ENCODE measurements at places on chromosomes 16 and 17.
A peak's percentile ranks its signal among the peaks of the same experiment; 100 is the strongest.

DNA sequence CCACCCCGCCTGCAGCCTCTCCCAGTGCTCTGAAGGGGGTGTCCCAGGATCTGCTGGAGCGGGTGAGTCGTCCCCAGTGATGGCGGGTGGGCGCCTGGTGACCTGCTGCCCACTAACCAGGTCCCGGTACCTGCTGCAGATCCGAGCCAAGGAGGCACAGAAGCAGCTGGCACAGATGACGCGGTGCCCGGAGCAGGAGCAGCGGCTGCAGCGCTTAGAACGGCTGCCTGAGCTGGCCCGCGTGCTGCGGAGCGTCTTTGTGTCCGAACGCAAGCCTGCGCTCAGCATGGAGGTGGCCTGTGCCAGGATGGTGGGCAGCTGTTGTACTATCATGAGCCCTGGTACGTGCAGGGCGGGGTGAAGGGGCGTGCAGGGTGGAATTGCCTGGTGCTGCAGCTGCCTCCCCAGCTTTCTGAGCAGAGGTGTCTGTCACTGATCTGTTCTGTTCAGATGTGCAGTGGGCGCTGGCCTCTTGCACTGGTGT, 3.6 kb downstream of the CDT1 start:
- no peak for DNase-seq

GRCh38 chr16:11049396-11050059, 105.2 kb downstream of the CLEC16A start:
- DNase-seq: no peak

DNA sequence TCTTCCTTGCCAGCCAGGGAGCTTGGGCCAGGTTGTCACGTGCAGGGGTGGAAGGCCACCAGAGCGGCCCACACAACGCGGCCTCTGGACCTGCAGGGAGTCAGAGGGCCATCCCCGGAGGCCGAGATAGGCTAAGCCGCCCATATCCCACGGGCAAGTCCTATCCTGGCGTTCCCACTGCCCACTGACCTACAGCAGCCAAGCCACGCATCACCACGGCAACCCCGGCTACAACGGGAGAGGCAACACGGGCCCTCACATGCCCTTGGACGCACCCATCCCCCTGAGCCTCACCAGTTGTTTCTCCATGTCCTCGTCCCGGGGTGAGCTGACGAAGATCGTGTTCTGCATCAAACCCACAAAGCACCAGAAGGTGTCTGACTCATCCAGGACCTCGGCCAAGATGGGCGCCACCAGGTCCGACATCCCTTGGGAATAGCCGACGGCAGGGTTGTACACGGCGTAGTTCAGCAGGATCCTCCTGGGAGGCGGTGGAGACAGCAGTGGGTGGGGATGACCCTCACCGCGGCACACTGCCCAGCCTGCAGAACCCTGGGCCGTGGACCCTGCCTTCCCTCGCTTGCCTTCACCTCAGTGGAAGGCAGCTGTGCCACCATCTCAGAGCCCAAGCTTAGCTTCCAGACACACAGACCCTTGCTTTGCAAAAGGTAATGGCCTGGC, 88.2 kb downstream of the TBC1D16 start:
- no peak for DNase-seq

GRCh38 chr17:80839026-80839345, 152.7 kb upstream of the CHMP6 start:
- DNase-seq: no peak

GRCh38 chr16:79599256-79599836, 1.2 kb downstream of the MAF start:
- DNase-seq: no peak

GRCh38 chr17:47875011-47875985, 20.7 kb upstream of the SP2 start:
- no peak for DNase-seq

- peak; percentile 2 for DNase-seq
Measured at GRCh38 chr17:7262935-7263800, 890 bp upstream of the CLDN7 start.

- DNase-seq: no peak
Measured at GRCh38 chr16:29815032-29815721, 775 bp upstream of the PAGR1 start.

DNA sequence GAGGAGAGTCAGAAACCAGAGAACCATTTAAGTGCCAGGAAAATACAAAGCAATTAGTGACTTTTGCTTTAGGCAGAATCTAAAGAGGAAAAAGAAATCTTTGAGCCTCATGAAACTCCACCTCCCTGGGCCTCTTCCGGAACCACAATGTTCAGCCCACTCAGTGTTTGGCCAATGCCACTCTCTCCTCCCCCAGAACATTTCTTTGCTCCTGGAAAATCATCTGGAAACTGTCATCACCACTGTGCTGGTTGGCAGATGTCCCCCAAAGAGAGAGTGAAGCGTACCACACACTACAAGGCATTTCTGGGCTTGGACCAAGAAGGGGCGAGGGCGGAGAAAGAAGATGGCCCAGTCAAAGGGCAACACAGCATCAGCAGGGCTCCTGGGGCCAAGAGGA, 7.1 kb upstream of the SOX9 start:
- DNase-seq: no peak

DNA sequence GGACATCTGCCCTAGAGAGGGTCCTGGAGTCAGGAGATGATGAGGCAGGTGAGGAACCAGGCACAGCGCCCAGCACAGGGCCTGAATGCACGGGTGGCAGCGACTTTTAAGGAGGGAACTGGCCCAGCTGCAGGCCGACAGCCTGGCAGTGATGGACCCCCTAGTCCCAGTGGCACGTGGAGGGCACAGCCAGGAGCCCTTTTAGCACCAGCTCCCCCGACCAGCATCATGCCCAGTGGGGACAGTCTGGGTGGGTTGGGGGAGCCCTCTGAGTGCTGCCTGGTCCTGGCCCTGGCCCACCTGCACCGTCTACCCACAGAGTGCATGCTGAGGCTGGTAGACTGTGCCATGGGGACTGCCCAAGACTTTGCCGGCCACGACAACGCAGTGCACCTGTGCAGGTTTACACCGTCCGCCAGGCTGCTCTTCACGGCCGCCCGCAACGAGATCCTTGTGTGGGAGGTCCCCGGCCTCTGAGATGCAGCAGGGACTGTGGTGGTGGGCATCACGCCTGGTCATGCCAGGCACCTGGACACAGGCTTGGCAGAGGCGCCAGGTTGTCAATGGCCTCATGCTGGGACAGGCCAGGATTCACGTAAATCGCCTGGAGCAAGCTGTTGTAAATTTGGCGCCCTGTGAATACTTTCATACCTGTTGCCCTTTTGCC, 686 bp upstream of the RHOT2 start:
- no peak for DNase-seq

DNA sequence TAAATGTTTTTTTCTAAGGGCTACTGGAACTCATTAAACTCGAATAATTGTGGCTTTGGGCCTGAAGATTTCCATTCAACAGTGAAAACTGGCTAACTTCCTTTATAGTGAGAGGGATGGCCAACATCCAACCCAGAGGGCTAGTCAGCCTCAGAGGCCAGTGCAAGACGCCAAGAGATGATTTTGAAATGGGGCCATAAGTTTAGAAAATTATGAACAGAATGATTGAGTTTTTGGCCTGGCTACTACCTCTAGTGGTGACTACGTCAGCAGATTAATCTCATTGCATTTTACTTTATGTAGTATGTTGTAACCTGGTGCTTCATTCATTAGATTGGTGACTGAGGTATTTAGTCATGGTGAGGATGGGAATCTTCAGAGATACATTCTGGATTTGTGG, 28.4 kb downstream of the HAPSTR1 start:
- DNase-seq: no peak

- DNase-seq: no peak
Measured at GRCh38 chr16:11058832-11059231, 114.5 kb downstream of the CLEC16A start.

GRCh38 chr17:59490216-59490615, 75.2 kb upstream of the DHX40 start:
- DNase-seq: no peak

GRCh38 chr16:1093284-1094123, 2.5 kb downstream of the C1QTNF8 start:
- DNase-seq: no peak

DNA sequence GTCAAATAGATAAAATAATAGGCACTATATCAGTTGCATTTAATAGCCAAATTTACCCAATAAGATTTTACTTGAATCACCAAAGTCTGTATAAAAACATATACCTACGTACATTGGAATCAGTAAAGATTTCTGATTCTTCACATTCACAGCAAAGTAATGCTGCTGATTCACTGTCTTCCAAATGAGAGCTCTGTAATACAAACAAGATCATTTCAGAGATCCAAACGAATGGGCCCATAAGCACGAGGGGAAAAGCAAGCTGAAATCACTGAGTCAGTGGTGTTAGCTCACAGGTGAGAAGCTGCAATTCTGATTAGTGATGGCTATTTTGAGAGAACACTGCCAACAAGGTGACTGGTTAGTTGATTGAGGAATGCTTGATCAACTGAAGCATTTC, 81.3 kb downstream of the SSH2 start:
- no peak for DNase-seq

DNA sequence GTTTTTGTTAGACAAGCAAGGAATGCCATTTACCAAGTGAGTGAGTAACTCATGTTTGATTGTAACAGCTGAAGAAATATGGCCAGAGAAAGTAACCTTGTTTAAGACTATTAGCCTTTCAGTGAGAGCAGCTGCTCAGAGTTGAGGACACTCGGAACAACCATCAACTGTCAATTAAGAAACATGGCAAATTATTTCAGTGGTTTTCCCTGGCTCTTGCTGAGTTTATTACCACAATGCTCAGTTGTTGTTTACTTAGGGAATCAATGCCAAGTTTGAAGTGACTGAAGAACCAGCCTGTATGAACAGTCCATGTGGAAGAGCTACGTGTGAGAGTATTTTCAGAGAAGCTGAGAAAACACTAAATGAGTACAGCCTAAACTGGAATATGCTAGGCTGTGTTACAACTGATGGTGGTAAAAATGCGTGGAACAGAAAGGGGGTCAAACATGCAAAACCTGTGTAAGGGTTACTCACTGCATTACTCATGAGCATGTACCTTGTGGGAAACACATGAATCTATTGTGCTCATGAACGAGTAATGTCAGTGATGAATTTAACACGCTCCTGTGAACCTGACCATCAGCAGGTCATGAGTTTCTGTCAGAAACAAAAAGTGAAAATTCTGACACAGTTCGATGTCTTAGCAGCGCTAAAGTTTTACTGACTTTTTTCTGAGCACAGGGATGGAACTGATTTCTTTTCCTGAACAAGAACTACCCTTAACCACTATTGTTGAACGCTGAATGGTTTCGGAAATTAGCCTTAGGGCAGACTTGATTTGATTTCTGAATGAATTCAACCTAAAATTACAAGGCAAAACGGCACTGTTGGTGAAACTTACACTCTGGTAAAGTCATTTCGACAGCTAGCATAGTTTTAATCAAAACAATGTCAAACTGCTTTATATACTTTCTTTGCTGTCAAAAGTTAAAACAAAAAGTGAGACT, 33.5 kb downstream of the GNA13 start:
- no peak for DNase-seq

- no peak for DNase-seq
Measured at GRCh38 chr16:49918257-49918656, 62.3 kb upstream of the ZNF423 start.

- DNase-seq: no peak
Measured at GRCh38 chr17:58238147-58238634, at the start of gene LPO. Gene LPO, plus strand, starts transcription at chr17:58238584. Its CDS starts 4,396 bp downstream, at chr17:58242980.

DNA sequence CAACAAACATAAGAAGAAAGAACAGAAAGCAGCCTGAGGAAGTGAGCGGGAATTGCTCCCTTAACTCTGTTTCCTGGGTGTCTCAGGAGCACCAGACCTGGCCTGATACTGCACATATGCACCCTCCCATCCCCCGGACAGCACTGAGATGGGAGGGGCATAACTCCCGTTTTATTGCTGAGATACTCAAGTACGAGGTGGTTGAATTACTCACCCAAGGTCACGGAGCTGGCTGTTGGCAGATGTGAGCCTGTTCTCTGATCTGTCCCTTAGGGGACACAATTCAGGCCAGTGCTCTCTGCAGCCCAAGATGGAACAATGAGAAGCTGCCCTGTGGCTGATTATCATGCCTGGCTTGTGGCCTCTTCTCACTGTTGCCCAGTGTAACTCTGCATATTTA, 9.1 kb upstream of the MED9 start:
- no peak for DNase-seq

GRCh38 chr16:84247331-84247730, 7.5 kb upstream of the KCNG4 start:
- DNase-seq: no peak

- DNase-seq: no peak
Measured at GRCh38 chr16:88378401-88378800, 4.4 kb upstream of the ZNF469 start.

GRCh38 chr16:74249254-74249653, 47.4 kb upstream of the PSMD7 start:
- no peak for DNase-seq

DNA sequence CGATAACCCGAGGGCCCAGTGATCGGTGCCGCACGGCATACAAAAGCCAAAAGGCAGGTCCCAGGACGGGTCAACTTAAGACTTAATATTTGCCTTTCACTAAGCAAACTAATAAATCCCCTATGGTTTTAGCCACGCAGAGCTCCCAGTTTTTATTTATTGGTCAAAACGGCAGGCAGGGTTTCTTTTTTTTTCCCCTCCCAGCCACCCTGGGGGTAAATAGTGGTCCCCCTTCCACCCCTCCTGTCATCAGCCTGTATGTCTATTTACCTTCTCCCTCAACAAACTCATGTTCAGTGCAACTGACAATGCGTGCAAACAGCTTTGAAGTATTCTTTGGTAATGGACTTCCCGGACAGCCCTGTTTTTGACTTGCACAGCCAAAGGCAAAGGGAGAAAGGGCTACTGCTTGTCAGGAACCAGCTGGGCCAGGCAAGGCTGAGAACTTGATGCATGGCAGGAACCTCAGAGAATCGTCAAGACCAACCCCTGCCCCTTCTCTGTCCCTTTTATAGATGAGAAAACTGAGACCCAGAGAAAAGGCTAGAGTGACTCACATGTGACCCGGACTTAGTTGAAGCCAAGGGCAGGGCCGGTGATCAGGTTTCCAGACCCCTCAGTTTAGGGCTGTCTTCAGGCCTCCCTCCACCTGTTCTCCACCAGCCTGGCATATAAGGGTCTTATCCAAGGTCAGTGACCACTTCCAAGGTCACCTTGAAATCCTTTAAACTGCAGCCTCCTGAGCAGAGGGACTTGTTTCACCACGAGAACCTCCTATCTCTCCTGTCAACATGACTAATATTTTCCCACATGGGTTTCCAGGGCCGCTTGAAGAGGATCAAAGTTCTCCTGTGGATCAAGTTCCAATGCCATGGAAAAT, 279.0 kb downstream of the SOX9 start:
- no peak for DNase-seq

DNA sequence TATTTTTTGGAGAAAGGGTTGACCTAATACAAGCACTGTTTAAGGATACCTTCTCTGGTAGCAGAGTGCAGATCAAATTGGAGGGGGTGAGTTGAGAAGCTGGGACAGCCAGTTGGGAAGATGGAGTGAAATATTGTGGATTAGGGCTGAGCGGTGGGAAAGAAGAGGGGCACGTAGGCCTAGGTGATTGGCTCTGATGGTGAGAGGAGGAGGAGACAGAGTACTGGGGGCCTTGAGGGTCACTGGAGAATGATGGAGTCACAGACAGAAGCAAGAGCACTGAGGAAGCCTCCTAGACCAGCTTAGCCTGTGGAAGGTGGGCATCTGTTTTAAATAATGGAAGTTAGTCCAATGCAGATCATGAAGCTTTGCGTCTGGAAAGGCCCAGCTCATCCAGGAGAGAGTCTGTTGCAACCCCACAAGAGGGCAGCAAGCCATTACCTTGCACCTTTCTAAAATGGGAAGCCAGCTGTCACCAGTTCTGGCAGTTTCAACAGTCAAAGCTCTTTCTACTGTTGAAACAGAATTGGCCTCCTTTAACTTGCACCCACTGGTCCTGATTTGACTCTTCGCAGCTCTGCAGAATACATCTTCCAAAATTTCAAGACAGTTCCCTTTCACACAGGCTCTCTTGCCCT, 11.8 kb downstream of the SLC9A5 start:
- peak; percentile 77 for DNase-seq

GRCh38 chr16:89484923-89485679, 5.3 kb downstream of the ANKRD11 start:
- DNase-seq: no peak
